ENCODE measurements at places on chromosomes 7 and 10.
A peak's percentile ranks its signal among the peaks of the same experiment; 100 is the strongest.

GRCh38 chr10:24519950-24520349 is 203.7 kb downstream of the ARHGAP21 start:
- no peak for DNase-seq

DNA sequence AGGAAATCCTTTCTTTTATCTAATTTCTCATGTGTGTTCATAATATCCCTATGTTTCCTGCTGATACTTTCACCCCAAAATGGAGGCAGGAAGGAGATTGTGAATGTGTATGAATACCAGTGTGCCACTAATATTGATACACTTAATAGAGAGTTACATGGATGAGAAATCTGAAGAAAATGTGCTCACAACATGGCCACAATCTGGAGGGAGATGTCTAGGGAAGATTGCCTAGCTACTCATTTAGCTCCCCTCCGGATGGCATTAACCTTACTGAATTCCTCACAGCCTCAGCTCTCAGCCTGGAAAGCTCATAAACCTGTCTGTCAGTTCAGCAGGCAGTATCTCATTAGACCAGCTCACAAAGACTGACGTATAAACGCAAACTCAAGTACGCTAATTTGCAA is 23.4 kb upstream of the DMTF1 start:
- DNase-seq, result no peak

DNA sequence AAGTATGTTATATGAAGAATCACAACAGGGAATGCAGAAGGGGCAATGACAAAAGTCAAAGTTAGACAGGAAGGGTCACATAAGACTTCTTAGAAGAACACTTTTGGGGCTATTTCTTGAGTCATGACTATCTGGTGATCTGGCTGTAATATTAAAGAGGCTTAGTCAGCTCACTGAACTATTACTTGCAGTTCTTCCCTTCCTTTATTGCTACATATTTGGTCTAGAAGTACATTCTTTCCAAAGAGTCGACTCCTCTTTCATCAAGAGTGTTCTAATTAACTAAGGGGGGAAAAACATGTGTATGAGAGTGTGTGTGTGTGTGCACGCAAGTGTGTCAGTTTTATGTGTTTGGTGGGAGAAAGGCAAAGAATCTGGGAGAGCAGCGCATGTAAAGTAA is 247.3 kb upstream of the LRRTM3 start:
- no peak for DNase-seq

GRCh38 chr7:77269360-77270093 is 69.9 kb upstream of the FGL2 start:
- DNase-seq, result no peak

GRCh38 chr10:6513476-6513875 is 66.6 kb downstream of the PRKCQ start:
- DNase-seq, result peak; percentile 73

- DNase-seq, result no peak
Observed at GRCh38 chr7:112223310-112223709, 16.8 kb downstream of the ZNF277 start.

- no peak for DNase-seq
Observed at GRCh38 chr7:104357166-104357565, 28.8 kb downstream of the LHFPL3 start.

- DNase-seq, result peak; percentile 42
Observed at GRCh38 chr10:13340626-13341376, 7.3 kb downstream of the SEPHS1 start.

GRCh38 chr7:778271-778967 is 51.3 kb upstream of the PRKAR1B start:
- DNase-seq, result no peak

GRCh38 chr10:109740436-109740835 is 182.9 kb downstream of the XPNPEP1 start:
- DNase-seq, result no peak

- DNase-seq, result peak; percentile 59
Observed at GRCh38 chr7:39741942-39742623, 118.7 kb downstream of the RALA start.

DNA sequence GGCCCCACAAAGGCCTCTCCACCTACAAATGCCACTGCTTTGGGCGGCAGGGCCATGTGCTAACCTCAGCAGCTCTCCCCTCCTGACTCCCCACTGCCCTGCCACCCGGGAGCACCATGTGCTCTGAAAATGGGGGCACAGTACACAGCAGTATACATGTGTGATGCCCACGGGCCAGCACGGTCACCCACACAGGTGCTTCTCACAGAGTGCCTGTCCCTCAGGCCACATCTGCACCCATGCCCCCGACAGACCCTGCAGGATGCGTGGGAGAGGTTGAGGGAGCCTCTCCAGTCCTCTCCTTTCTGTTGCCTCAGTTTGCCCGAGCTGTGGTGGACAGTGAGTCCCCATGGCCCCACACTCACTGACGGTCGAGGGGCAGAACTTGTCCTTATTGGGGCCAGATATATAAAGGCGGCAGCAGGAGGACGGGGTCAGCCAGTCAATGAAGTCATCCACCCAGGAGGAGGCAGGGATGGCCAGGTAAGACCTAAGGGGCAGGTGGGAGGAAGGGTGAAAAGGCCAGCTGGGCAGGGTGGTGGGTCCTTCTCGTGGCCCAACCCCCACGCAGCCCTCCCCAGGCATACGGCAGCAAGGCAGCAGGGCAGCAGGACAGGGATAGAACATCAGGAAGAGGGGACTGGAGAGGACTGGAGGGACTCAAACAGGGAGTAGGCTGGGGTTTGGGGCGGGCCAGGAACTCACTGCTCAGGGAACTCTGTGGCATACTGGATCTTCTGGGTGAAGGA is 19.6 kb downstream of the NPC1L1 start:
- no peak for DNase-seq

- peak; percentile 63 for DNase-seq
Observed at GRCh38 chr10:119090026-119090795, 9.6 kb upstream of the EIF3A start.

GRCh38 chr10:86344281-86344680 is 22.3 kb downstream of the GRID1 start:
- DNase-seq, result no peak

- no peak for DNase-seq
Observed at GRCh38 chr7:36865019-36865418, 140.7 kb upstream of the AOAH start.

DNA sequence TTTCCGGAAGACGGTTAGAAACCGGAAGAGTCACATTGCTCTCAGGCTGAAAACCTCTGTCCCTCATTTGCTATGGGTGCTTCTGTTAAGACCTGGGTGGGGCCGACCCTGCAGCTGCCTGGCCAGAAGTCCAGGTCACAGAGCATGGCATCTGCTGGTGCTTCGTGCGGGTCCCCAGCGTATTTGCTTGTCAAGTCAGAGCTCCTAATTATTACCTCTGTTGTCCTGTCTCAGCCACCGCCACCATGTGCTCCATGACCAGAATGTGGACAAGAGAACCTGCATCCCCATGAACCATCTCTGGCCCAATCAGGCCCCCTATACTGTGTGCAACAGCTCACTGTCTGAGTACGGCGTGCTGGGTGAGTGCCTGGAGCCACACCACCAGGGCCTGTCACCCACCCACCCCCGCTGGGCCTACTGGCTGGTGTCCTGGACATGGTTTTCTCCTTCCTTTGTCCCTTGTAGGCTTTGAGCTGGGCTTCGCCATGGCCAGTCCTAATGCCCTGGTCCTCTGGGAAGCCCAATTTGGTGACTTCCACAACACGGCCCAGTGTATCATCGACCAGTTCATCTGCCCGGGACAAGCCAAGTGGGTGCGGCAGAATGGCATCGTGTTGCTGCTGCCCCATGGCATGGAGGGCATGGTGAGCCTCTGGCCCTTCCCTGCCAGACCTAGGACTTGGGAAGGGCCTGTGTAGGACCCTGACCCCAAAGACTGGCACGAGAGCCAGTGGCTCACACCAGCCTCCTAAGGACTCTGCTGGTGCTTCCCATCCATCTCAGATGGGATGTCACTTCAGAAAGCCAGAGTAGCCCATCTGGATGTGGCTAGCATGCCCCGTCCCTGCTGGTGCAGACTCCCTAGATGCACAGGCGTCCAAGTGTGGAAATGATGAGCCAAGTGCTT is 51.3 kb upstream of the ZMIZ2 start:
- DNase-seq, result no peak

GRCh38 chr7:35761871-35762677 is 38.8 kb upstream of the SEPTIN7 start:
- no peak for DNase-seq

DNA sequence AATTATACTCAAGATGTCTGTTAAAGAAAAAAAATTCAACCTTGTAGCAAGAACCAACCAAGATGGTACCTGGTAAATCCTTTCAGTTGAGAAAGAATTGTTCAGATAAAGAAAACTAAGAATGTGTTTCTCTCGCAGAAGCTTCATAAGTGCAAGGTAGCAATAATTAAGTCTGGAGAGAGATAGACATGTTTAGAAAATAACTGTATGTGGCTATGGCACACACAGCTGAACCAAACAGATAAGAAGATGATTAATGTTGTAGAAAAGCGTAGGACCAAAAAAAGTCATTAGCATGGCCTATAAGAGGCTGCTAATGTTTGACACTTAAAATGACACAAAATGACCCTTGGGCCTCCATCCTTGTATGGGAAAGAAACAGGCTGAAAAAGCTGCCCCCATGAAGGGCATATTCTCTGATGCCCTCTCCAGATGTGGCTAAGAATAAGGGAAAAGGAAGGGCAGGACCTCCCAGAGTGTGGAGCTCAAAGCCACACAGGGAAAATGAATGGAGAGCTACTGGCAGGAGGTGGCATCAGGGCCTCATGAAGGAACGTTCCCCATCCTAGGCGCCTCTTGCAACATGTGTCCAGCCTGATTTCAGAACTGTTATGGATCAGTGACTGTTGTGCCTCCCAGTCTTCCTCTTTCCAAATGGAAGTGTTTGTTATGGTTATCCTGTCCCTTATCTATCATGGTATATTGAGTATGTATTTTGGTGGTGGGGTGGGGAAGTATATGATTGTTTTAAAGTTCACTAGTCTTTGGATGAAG is 30.7 kb downstream of the TLL2 start:
- no peak for DNase-seq

DNA sequence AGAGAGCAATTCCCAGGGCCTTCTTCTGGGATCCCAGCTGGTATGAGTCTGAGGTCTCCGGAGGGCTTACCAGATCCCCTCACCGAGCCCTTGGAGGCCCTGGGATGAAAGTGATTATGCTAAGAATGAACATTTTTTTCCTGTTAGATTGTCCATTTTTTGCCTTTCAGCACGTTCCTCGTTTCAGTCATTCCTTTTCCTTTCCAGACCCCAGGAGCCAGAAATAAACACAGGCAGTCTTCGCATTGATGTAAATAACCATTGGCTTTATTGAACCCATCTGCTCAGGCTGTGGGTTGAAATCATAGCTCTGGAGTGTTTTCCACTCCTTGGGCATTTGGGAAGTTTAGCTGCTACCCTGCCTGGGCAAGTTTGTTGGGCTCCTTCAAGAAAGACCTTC is 320.9 kb upstream of the AUTS2 start:
- no peak for DNase-seq

GRCh38 chr10:1530871-1531517 is 206.3 kb downstream of the ADARB2 start:
- no peak for DNase-seq

GRCh38 chr7:127713758-127714157 is 61.8 kb downstream of the SND1 start:
- DNase-seq, result no peak

DNA sequence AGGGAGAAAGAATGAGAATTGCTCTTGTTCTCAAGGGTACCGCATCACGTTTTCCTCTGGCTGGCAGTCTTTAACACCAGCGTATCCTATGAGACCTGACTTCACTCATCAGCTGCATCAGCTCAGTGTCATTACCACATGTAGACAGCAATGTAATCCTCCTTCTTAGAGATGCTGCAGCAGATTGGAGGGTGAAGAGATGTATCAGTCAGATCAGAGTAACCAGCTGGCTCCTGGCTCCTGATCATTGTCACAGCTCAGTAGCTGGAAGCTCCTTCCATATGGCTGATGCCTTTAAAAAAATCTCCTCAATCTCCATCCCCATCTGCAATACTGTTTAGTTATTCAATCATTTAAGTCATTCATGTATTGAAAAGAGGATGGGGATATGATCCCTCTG is 39.7 kb upstream of the EPHB6 start:
- no peak for DNase-seq
